ENCODE measurements at places on chromosomes 7 and 10.

- no peak for DNase-seq
These were observed 133.1 kb upstream of the PRSS1 start for GRCh38 chr7:142616121-142616643.

DNA sequence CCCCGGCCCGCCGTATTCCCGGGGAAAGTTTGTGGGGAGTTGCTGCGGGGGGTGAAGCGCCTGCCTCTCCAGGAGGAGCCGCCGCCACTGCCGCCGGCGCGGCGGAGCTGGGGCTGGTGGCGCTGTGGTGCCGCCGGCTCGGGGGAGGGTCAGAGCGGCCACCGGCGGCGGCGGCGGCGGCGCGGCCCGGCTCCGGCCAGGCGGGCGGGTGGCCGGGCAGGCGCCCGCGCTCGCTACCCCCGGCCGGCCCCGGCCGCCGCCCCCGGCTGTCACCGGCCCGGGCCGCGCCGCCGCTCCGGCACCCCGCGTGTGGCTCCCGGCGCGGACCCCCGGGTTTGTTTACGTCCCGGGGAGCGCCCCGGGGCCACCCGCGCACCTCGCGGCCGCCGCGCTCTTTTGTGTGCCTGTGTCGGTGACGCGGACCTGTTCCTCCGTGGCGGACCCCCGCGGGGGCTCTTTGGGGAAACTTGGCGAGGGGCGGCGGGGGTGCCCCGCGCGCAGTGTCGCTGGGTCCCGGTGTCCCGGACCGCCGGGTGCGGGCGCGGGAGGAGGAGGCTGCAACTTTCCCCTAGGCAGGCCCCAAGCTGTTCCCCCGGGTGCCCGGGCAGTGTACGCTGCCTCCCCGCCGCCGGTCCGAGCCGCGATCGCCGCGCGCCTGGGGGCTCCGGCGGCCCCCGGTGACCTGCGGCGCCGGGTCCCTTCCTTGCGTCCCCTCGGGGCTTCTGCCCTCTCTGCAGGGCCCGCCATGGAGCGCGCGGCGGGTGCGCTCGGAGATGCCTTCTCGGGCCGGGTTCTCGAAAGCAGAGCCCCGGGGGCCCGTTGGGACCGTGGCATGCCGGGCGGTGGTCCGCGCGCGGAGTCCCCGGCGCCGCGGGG, 593 bp upstream of the CUX1 start:
- DNase-seq: no peak

GRCh38 chr10:117647306-117647705, 104.8 kb downstream of the EMX2 start:
- DNase-seq: no peak

GRCh38 chr10:119393421-119393820, 149.1 kb downstream of the RGS10 start:
- no peak for DNase-seq

- no peak for DNase-seq
These were observed 85.2 kb downstream of the SORBS1 start for GRCh38 chr10:95475827-95476468.

DNA sequence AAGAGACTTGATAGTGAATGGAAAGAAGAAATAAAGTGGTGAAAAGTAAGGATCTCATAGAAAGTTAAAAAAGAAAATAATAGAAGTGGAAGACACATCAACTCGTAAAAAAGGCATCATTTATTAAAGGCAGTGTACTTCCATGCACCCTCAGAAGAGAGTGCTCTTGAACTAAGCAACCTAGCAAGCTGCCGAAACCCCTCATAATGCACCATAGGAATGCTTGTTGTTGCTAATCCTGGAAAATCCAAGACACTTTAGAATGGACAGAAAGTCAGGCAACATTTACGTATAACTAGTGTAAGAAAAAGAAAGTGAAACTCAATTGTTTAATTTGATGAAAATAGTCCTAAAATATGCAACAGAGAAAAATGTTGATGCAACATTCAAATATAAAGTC, 12.8 kb downstream of the TFPI2 start:
- DNase-seq: no peak

GRCh38 chr10:75472685-75473084, 41.3 kb downstream of the LRMDA start:
- DNase-seq: no peak

DNA sequence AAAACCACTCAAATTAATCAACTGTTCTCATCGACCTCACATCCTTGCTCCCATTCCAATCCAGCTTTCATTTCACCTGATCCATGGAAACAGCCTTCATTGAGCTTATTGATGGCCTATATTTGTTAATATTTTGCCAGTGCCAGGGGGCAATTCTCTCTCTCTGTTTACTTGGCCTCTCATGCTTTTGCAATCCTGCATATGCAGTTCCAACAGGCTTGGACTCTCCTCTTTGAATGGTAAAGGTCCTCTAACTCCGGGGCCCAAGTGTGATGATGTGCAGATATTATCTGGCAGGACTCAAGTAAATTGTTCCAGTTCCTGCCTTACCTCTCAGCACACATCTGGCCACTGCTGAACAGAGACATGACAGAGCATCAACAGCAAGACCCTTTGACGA, 67.3 kb downstream of the ZNF783 start:
- DNase-seq: no peak

GRCh38 chr10:101061624-101062231, at the start of gene KAZALD1:
TSS of gene KAZALD1 (plus strand) at chr10:101061989. CDS start at chr10:101062593, 604 bp downstream.
- peak; percentile 61 for DNase-seq

DNA sequence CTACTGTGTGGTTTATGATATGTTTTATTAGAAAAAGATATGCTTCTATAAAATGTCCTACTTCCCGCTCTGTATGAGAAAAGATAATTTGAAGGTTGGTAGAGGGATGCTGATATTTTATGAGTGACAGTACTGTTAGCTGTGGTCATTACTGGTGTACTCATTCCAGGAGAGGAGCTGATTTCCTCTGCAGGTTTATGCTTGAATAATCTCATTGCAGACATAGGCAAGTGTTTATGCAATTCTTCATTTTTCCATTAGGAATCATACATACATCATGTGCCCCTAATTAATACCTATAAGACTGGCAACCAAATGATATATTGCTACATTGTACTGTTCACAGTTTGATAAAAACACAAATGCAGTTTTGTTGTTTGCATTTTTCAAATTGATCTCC, 269.4 kb downstream of the MALRD1 start:
- DNase-seq: no peak

DNA sequence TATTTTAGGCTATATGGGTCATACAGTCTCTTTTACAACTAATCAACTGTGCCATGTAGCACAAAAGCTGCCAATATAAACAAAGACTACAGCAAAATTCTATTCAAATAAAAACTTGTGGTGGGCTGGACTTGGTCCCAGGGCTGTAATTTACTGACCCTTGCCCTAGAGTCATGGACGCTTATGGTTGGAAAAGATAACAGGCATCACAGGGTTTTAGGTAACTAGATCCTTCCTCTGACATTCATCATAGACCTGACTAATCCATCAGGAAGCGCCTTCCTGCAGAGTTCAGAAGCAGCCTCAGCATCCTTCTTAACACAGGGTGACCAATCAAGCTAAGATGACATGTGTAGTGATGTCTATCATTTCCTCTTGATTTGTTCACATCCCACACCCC, 40.2 kb upstream of the GPAM start:
- DNase-seq: no peak

GRCh38 chr7:37942934-37943610, 22.6 kb downstream of the EPDR1 start:
- DNase-seq: no peak

GRCh38 chr7:111132833-111133232, 41.9 kb downstream of the LRRN3 start:
- no peak for DNase-seq

- DNase-seq: no peak
These were observed 530.9 kb upstream of the POM121L12 start for GRCh38 chr7:52504561-52504960.

DNA sequence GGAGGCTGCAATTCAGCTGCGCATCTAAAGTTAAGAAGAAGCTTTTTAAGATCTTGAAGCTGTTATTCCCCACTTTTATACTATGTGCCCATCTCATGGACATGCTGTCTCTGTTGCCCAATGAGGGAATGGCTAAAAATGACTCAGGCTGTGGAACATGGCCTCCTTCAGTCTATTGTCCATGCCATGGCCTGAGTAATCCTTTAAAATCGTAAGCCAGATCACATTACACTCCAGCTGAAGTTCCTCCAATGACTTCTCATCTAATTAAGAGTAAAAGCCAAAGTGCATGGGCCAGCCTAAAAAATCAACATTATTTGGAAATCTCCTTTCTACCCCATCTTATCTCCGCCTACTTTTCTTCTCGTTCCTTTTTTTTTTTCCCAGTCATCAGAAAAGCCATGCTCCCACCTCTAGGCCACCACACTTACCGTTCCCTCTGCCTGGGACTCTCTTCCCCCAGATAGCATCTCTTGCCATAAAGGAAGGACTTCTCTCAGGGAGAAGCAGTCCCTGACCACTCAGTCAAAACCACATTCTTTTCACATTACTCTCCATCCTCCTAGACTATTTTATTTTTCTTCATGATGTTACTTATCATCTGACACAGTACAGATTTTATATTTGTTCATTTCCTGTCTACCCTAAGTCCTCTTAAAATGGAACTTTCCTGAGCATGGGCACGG, 337.4 kb downstream of the PRPF18 start:
- peak; percentile 21 for DNase-seq

GRCh38 chr7:66246554-66247171, 41.5 kb downstream of the TPST1 start:
- DNase-seq: no peak

DNA sequence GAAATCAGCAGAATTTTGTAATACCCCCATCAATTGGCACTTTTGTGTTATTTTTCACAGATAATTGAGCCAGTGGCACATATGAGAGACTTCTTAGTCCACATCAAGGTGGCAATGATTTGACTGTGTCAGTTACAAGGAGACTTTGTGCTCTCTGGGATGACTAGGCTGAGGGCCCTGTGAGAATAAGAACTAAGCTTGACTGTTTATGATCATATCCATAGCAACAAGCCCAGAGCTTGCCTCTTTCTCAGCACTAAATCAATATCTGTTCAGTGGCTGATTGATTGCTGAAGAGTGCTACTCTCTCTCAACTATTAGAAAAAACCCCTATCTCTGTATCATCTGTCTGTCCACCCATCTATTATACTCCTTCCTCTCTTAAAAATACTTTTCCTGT, 185.3 kb upstream of the PLPP4 start:
- DNase-seq: no peak

- no peak for DNase-seq
These were observed 39.1 kb upstream of the HERPUD2 start for GRCh38 chr7:35734001-35734483.

Data from RWPE1 (cell line).